A549 treated with AZD2906 at 1 μM for 4 hours (cell line): ENCODE measurements at places on chromosomes 1 and 21. TPM values are rescaled to one million over a fixed set of nuclear protein-coding genes. Genes with fewer than 3 reads are reported as not detected.

The MYOC gene
- not detected in 5 replicates for total RNA-seq

The NBPF12 gene
- 5.1 to 6.2 TPM (median 6.1 TPM) in 5 replicates for total RNA-seq

The GFI1 gene
- 0.19 to 0.29 TPM (median 0.23 TPM) in 5 replicates for total RNA-seq

The OXCT2 gene
- total RNA-seq: 0.33 to 0.89 TPM (median 0.67 TPM) in 5 replicates

The S100A9 gene
- 0.45 to 0.90 TPM (median 0.59 TPM) in 5 replicates for total RNA-seq

The FAM72D gene
- total RNA-seq: 4.5 to 6.4 TPM (median 5.5 TPM) in 5 replicates

The DSCAM gene
- total RNA-seq: not detected in 5 replicates

The MIA3 gene
- 18.8 to 24.1 TPM (median 22.3 TPM) in 5 replicates for total RNA-seq

The FHAD1 gene
- 0.39 to 0.77 TPM (median 0.62 TPM) in 5 replicates for total RNA-seq

The BEND5 gene
- not detected in 5 replicates for total RNA-seq

The NBPF1 gene
- total RNA-seq: 17.3 to 22.4 TPM (median 18.8 TPM) in 5 replicates

The USH2A gene
- not detected in 5 replicates for total RNA-seq

The B3GALT5 gene
- total RNA-seq: 0.08 to 0.18 TPM (median 0.10 TPM) in 5 replicates

The LAMB3 gene
- 18.5 to 23.0 TPM (median 20.3 TPM) in 5 replicates for total RNA-seq

The FLG2 gene
- total RNA-seq: not detected in 5 replicates

The TNFRSF4 gene
- 0.13 to 0.34 TPM (median 0.20 TPM) in 4 of 5 replicates, not detected in the other for total RNA-seq

The HPCAL4 gene
- 0.21 to 0.27 TPM (median 0.23 TPM) in 5 replicates for total RNA-seq

The WNT3A gene
- 0.05 TPM in 2 of 5 replicates, not detected in the others for total RNA-seq

The PRRX1 gene
- total RNA-seq: 0.06 TPM in 1 of 5 replicates, not detected in the others

The ARHGEF10L gene
- total RNA-seq: 5.6 to 7.2 TPM (median 6.7 TPM) in 5 replicates

The C1orf141 gene
- not detected in 5 replicates for total RNA-seq

The HEYL gene
- 3.1 to 3.5 TPM (median 3.4 TPM) in 5 replicates for total RNA-seq

The SLC1A7 gene
- 0.03 TPM in 1 of 5 replicates, not detected in the others for total RNA-seq

The ASCL5 gene
- 0.08 to 0.16 TPM (median 0.09 TPM) in 5 replicates for total RNA-seq

The RCSD1 gene
- total RNA-seq: 0.02 to 0.08 TPM (median 0.06 TPM) in 4 of 5 replicates, not detected in the other

The RAB7B gene
- 0.91 to 1.6 TPM (median 1.1 TPM) in 5 replicates for total RNA-seq

The INKA2 gene
- 1.9 to 2.4 TPM (median 2.1 TPM) in 5 replicates for total RNA-seq

The SLAMF1 gene
- not detected in 5 replicates for total RNA-seq

The NUDT4B gene
- total RNA-seq: 1.2 to 3.2 TPM (median 2.0 TPM) in 5 replicates

The ZBED6 gene
- total RNA-seq: 1.6 to 4.0 TPM (median 2.8 TPM) in 5 replicates

The SYT14 gene
- total RNA-seq: 0.03 to 0.09 TPM (median 0.07 TPM) in 5 replicates

The VWA5B1 gene
- total RNA-seq: not detected in 5 replicates

The ADCY10 gene
- 0.02 to 0.13 TPM (median 0.07 TPM) in 4 of 5 replicates, not detected in the other for total RNA-seq

The GPR37L1 gene
- total RNA-seq: 0.10 to 0.11 TPM (median 0.10 TPM) in 5 replicates

The AKIRIN1 gene
- 41.1 to 45.0 TPM (median 42.8 TPM) in 5 replicates for total RNA-seq

The TSTD1 gene
- 0.15 to 0.48 TPM (median 0.26 TPM) in 3 of 5 replicates, not detected in the others for total RNA-seq

The KRTAP13-2 gene
- total RNA-seq: not detected in 5 replicates

The UMODL1 gene
- total RNA-seq: not detected in 5 replicates
